DMS79 treated with DMSO at 0.1 percent for 48 hours (cell line): ENCODE measurements at places on chromosomes 13 and 19.
A peak's percentile ranks its signal among the peaks of the same experiment; 100 is the strongest.

DNA sequence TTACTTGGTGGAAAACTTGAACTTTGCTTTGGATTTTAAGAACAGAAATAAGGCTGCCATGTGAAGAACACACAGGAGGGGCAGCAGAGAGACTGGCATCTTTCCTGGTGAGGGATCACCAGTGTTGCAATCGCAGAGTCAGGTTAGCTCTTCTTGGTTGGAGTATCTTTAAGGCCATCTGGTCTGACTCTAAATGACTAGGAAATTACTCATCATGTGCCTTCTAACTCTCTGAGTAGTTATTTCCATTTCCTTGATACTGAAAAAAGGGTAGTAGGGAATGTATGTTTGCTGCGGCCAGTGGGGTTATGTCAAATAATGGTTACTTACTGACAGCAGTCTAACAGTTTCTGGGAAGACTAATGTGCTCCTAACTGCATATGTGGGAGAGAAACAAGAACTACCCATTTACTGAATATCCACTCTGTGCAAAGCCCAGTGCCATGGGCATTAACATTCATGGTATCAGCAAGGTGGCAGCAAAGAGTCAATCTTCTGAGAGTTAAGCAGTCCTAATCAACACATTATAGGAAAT is 122.1 kb downstream of the COG6 start:
- no peak for DNase-seq

- DNase-seq = no peak
These were observed 9.2 kb downstream of the PAN3 start for GRCh38 chr13:28147495-28147894.

DNA sequence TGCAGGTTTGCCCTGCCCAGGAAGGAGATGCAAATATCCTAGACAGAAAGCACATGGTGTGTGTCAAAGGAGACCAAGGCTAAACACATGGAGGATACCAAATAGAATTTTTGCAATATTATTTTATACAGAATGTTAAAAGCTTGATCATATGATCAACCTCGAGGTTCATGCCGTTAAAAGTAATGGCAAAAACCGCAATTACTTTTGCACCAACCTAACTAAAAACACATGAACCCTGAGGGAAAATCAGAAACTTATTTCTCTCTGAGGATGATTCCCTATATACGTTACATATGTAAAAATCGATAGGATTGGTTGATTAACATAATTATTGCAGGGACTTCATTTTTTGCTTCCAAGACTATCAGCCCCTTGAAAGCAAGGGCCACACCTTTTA is 88.1 kb downstream of the MZT1 start:
- DNase-seq = no peak

GRCh38 chr19:48633148-48634035 is 3.8 kb downstream of the DBP start:
- DNase-seq = no peak

DNA sequence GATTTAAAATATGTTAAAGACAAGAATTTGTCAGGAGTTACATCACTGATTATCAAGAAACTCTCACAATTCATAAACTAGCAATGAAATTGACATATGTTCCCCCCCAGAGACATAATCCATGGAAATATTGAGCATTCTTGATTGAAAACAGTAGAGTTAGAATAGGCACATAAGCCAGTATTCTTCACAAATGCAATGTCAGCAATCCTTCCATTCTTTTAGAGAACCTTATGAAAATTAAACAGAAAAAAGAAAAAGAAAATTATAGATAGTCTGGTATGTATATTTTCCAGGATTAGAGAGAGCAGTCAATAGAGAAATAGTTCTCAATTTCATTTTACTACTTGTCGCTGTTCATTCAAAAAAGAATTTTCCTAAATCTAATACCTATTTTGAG is 458.4 kb downstream of the EFNB2 start:
- DNase-seq = no peak

DNA sequence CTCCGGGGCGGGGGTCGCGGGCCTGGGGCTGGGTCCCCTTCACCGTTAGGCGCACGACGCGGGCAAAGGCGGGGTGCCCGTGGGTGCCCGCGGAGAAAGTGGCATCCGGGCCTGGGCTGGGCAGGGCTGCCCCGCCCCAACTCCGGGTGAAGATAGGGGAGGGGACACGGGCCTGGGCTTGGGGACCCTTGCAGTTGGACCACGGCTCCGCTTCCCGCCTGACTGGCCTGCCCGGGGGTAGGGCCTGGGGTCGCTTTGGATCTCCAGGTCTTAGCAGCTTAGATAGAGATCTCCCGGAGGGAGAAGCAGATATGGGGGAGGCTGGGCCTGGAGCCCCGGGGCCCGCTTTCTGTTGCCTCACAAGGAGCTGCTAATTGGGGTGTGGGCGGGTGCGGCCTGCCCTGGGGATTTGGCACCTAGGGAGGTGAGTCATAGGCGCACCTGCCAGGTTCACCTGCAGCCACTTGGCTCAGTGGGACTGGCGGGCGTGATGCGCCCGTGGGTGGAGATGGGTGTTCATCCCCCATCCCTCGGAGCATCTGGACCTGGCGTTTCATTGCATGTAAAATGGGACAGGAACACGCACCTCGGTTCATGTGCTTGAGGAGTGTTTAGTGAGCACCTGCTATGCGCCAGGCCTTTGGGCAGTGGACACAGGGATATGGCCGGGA is 585 bp downstream of the MAP1S start:
- DNase-seq = no peak

GRCh38 chr13:80618781-80619180 is 277.9 kb upstream of the SPRY2 start:
- no peak for DNase-seq

DNA sequence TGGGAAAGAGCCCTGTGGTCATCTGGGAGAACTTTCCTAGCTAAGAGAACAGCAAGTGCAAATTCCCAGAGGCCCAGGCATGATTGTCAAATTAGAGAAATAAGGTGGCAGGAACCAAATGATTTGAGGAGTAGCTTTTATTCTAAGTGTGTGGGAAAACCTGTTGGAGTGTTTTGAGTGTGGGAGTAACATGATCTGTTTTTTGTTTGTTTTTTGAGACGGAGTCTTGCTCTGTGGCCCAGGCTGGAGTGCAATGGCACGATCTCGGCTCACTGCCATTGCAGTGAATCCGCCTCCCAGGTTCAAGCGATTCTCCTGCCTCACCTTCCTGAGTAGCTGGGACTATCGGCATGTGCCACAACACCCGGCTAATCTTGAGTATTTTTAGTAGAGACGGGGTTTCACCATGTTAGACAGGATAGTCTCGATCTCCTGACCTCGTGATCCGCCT is 2.4 kb downstream of the SAE1 start:
- DNase-seq = no peak

- DNase-seq = no peak
These were observed 99.4 kb downstream of the WASF3 start for GRCh38 chr13:26656919-26657318.

- no peak for DNase-seq
These were observed 125.2 kb upstream of the SPACA7 start for GRCh38 chr13:112250788-112251445.

DNA sequence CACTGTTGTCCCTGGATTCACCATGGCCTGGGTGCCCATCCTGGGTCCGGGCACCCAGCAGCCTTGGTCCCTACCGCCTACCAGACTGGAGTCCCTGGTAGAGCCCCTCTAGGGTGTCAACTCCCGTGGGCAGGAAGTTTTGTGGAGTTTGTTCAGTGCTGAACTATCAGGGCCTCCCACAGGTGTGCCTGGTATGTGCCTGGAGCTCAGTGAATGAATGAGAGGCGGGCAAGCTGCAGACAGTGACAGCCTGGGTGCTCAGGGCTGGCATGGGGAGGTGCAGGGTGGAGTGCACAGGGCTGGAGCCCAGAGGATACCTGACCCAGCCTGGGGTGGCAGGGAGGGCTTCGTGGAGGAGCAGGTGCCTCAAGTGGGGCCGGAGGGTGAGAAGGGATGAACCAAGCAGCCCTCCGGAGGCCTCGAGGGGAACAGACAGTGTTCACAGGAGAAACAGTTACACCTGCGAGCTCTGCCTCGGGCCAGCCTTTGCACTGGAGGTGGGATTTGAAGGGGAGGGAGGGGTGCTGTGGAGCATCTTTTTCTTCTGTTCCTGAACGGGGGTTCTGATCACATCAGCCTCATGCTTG is 29.6 kb downstream of the PAK4 start:
- no peak for DNase-seq

DNA sequence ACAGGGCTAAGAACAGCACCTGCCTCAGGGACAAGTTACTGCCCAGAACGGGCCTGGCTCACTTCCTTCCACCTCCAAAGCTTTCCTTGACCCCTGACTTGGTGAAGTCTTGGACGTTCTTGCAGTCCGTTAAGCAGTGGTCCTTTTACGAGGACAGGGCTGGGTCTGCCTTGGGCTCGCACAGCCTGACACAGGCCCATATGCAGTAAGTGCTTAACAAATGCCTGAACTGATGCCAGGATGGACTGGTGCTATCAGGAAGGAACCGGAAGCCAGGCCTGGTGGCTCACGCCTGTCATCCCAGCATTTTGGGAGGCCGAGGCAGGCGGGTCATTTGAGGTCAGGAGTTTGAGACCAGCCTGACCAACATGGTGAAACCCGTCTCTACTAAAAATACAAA is 1.8 kb upstream of the PLK5 start:
- DNase-seq = no peak

GRCh38 chr19:1261798-1262622 is 7.1 kb upstream of the CIRBP start:
- DNase-seq = peak; percentile 25

DNA sequence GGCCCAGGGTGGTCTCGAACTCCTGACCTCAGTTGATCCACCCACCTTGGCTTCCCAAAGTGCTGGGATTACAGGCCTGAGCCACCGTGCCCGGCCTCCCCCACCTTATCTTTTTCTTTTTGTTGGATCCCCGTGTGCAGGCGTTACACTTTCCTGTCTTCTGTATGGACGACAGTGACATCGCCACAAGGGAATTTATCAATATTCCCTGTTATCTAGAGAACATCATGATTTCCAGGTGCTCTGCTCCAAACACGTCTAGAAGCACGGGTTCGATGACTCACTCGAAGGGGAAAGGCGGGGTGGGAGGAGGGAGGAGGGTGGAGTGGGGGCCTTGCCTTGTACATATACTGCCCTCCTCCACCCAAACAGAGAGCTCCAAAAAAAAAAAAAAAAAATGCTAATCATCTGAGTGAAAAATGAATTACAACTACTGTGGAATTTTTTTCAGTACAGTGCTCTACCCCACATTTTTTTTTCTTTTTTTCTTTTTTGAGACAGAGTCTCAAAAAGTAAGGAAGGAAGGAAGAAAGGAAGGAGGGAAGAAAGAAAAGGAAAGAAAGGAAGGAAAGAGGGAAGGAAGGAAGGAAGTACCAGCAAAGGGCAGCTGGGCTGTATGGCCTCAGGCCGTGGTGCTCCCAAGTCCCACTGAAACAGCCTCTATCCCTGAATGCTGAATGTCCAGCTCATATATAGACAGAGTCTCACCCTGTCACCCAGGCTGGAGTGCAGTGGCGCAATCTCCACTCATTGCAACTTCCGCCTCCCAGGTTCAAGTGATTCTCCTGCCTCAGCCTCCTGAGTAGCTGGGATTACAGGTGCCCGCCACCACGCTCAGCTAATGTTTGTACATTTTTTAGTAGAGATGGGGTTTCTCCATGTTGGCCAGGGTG is 36.8 kb downstream of the INSR start:
- DNase-seq = no peak

GRCh38 chr13:108070491-108070890 is 144.8 kb downstream of the LIG4 start:
- no peak for DNase-seq

- no peak for DNase-seq
These were observed 280.3 kb upstream of the KLF12 start for GRCh38 chr13:74414458-74414857.

DNA sequence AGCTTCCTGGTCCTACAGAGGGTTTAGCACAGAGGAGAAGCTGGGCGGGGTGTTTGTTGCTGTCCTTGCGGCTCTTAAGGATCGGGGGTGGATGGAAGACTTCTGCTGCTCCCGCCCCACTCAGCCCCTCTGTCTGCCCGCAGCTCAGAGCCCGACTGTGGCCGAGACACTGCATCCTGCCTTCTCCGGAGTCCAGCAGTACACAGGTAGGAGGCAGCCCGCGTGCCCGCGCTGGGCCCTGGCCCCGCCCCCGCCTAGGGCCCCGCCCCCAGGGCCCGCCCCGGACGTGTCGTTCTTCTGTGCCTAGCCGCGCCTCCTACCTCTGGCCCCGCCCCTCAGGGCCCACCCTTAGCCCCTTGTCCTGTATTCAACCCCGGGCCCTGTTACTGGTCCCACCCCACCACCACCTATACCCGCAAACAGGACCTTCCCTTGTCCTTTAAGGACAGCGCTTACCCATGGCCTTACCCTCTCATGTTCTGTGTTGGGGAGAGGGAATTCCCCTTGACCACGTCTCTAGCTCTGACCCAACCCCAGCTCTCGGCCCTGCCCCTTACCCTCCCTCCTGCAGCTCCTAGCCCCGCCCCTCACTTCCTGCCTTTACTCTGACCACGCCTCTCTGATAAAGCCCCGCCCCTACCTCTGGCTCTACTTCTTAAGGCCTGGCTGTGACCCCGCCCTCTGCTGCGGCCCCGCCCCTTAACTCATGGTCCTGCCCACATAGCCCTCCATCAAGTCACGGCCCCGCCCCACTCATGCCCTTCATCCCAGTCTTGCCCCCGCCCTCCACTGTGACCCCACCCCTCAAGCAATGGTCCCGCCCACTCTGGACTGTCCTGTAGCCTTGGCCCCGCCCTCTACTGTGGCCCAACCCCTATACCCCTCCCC is 60.5 kb downstream of the CELF5 start:
- DNase-seq = no peak

DNA sequence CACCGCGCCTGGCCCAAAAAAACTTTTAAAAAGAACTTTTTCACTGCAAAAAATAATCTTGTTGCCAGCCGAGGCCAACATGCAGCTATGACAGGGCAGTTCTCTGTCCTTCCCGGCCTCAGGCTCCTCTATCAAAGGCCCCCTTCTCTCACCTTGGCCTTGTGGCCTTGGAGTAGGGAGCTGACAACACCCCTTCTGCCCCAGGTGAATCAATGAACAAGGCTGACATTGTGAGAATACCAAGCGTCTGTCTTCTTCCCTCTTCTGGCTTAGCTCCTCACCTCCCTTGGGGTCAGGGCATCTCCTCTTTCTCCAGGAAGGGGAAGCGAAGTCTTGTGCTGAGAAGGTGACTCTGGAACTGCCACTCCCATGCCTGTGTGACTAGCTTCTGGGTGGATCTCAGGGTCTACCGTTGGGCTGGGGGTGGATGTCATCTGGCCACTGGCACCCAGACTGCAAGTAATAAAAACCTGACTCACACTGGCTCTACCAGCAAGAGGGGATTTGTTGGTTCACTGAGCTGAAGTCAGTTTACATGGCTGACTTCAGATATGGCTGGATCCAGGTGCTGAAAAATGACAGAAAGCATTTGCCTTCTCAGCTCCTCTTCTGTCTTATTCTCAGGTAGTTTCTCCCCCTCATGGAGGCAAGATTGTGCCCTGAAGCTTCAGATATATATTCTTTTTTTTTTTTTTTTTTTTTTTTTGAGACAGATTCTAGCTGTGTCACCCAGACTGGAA is 6.3 kb downstream of the C19orf38 start:
- DNase-seq = no peak

DNA sequence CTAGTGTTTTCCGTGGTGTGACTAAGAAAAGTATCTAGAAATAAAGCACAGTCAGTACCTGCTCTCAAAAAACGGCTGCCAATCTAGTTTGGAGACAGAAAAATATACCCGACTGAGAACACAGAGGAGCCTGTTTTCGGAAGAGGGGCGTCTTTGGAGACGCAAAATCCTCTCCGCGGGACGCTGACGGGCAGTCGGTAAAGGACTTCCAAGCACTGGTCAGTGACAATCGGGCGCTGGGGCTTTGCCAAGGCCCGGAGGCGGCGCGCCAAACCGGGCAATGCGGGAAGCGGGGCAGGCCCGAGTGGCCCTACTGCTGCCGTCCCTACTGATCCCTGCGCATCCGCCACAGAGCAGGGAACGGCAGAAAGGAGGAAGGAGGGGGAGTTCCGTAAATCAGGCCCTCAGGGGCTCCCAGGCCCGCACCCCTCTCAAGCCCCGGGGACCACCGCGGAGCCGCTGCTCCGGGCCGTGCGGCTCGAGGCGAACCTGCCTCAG is 588 bp upstream of the DPY19L3 start:
- DNase-seq = peak; percentile 40
